ENCODE measurements at places on chromosomes 3 and 15. TPM values are rescaled to one million over a fixed set of nuclear protein-coding genes. Genes with fewer than 3 reads are reported as not detected.

The CHRNA7 gene
- not detected for total RNA-seq

The AMIGO3 gene
- total RNA-seq, result 0.28 TPM

The OCA2 gene
- not detected for total RNA-seq

The C3orf22 gene
- not detected for total RNA-seq

The FBXL2 gene
- not detected for total RNA-seq

The GPR27 gene
- total RNA-seq, result 3.1 TPM

The BDH1 gene
- 55.8 TPM for total RNA-seq

The GOLGA6L10 gene
- total RNA-seq, result 1.1 TPM

The DISP2 gene
- 0.03 TPM for total RNA-seq

All from activated CD4-positive, alpha-beta memory T cell treated with anti-CD3 and anti-CD28 coated beads, Interleukin-2, amount 10 ng/mL, durations not matched to agents 7 days and 5 days (primary cell).